Activated T-helper 1 cell treated with Interleukin-2 at 50 U/mL for 16 hours (primary cell): ENCODE measurements at places on chromosomes 3 and 15.

- DNase-seq, result no peak
Observed at GRCh38 chr3:171778493-171778892, 31.8 kb downstream of the PLD1 start.

DNA sequence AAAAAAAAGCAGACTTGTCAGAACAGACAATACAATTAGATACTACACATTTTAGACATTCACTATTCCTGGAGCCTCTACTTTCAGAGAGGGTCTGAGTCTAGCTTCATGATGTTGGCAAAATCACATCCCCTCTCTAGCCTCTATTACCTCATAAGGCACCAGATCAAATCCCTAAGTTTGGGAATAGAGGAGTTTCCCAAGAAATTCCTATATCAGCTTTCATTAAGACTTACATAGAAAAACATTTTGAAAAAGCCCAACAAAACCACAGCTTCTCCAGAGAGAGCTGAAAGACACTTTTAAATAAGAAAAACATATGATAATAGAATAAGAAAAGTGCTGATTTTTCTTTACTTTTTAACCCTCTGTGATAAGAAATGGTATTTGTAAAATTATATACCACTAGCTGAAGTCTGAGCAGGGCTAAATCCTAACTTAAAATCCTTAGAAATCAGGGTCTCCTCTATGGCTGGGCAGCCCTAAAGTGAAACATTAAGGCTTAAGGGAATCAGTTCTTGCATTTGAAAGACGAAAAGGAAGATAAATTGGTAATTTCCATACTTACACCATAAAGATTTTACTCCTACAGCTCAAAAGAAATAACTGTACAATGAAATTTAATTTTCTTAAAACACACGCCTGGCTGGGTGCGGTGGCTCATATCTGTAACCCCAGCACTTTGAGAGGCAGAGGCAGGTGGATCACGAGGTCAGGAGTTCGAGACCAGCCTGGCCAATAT lies 4.3 kb downstream of the TBC1D2B start:
- DNase-seq, result no peak

- no peak for DNase-seq
Observed at GRCh38 chr3:27147215-27147614, 222.0 kb downstream of the NEK10 start.

- DNase-seq, result no peak
Observed at GRCh38 chr3:164479978-164480377, 598.3 kb downstream of the SI start.

- no peak for DNase-seq
Observed at GRCh38 chr3:53880396-53881345, 1.3 kb downstream of the ACTR8 start.

GRCh38 chr3:14266361-14266760 lies 87.7 kb downstream of the LSM3 start:
- DNase-seq, result no peak

DNA sequence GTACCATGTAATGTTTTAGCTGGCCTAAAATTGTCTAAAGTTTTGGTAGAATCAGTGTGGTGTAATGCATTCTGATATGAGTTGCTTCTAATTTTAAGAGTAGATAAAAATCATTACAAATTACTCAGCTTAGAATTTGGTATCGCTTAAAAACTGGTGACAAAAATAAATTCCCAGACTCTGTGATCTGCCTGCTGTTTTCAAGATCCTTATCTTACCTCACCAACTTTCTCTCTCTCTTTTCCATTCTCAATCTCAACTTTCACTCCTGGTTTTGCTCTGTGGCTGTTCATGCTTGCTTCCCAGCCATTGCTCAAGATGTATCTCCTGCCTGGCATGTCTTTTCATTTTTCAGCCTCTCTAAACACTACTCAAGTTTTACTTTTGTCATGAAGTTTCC lies 45.7 kb downstream of the TCF12 start:
- no peak for DNase-seq

- no peak for DNase-seq
Observed at GRCh38 chr3:161266731-161267150, 45.6 kb downstream of the NMD3 start.

DNA sequence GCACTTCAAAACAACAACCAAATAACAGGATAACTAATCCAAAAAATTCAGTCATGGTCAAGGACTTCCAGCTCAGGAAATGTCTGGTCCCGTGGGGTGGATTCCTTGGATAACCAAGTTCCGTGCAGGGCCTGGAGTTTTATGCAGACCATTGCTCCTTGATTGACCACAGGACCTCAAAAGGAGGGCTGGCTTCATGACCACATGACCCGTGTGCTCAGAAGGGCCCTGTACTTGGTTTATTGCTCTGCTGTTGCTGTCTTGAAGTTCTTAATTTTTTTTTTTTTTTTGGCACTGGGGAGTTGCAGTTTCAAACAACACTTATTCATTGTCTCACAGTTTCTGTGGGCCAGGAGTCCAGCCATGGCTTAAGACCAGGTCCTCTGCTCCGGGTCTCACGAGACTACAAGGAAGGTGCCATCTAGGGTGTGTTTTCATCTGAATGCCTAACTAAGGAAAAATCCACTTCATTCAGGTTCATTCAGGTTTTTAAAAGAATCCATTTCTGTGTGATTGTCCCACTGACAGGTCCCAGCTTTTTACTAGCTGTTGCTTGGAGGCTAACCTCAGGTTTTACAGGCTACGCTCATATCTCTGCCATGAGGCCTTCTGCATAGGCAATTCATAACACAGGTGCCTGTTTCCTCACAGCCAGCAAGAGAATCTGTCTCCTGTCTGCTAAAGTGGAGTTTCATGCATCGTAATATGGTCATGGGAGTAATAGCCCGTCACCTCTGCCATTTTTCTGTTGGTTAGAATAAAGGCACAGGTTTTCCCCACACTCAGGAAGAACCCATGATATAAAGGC lies 65.3 kb downstream of the FLNB start:
- DNase-seq, result no peak

- DNase-seq, result no peak
Observed at GRCh38 chr3:101632586-101632985, 44.3 kb downstream of the ZBTB11 start.

DNA sequence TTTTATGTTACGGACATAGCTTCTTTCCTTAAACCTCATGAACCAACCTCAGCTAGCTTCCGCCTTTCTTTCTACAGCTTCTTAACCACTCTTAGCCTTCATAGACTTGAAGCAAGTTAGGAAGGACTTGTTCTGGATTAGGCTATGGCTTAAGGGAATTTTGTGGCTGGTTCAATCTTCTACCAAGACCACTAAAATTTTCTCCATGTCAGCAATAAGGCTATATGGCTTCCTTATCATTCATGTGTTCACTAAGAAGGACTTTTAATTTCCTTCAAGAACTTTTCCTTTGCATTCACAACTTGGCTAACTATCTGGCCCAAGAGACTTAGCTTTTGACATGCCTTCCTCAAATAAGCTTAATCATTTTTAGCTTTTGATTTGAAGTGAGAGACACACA lies 24.5 kb downstream of the CCPG1 start:
- DNase-seq, result no peak

DNA sequence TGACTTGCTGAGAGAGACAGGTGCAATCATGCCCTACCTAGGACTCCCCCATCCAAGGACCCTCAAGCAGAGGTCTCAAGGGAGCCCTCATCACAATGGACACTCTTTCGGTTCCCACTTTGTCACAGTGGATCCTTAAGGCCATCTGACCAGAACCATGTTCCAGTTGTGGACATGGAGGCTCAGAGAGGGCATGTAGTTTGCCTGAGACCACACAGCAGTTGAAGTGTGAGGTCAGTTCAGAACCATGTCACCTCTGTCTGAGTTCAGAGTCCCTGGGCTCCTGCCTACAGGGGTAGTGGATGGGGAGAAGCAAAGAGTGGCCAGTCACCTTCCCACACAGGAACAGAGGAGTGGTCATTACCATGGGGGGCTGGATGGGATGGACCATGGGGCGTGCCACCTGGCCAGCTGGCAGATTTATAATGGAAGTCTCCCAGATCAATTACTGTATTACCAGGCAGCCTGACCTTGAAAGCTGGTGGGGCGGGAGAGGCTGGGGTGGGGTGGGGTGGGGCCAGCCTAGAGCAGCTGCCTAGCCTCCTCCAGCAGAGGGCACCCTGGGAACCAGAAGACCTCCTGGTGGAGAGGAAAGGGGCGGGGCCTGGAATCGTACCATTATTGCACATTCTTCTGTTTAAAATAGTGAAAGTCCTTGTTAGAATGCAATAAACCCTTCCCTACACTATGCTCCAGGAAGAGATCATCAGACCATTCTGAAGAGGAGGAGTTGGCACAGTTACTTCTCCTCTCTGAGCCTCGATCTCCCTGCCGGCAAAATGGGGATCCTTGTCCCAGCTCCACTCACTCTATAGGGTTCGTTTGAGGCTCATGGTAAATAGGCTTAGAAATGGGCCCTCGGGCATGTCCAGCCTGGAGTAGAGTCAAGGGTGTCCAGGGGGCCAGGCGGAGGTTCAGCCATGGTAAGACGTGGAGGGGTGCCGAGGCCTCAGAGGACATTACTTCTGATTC lies 26.9 kb upstream of the LINGO1 start:
- DNase-seq, result no peak

DNA sequence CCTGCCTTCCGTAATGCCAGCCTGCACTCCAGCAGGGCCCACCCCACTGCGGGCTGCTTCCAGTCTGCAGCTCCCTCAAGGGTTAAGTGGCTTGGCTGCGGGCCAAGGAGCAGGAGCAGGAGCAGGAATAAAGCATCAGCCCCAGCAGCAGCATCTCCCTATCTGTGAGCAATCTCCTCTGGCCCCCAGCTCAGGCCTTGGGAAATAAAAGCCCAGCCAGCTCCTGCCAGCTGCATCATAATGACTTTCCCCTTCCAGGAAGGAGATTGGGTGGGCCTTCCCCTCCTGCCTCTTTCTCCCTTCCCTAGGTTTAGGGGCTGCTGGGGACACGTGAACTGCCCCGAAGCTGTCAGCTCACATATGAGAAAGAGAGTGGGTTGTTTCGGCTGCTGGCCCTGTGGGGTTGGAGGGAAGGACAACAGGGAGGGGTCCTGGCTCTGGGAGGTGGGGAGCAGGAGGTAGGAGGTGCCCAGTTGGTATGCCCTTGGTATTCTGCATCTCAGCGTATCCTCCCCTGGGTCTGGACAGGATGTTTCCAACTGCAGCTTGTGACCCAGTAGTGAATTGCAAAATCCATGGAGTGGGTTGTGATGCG lies 34.6 kb upstream of the FGD5 start:
- no peak for DNase-seq

DNA sequence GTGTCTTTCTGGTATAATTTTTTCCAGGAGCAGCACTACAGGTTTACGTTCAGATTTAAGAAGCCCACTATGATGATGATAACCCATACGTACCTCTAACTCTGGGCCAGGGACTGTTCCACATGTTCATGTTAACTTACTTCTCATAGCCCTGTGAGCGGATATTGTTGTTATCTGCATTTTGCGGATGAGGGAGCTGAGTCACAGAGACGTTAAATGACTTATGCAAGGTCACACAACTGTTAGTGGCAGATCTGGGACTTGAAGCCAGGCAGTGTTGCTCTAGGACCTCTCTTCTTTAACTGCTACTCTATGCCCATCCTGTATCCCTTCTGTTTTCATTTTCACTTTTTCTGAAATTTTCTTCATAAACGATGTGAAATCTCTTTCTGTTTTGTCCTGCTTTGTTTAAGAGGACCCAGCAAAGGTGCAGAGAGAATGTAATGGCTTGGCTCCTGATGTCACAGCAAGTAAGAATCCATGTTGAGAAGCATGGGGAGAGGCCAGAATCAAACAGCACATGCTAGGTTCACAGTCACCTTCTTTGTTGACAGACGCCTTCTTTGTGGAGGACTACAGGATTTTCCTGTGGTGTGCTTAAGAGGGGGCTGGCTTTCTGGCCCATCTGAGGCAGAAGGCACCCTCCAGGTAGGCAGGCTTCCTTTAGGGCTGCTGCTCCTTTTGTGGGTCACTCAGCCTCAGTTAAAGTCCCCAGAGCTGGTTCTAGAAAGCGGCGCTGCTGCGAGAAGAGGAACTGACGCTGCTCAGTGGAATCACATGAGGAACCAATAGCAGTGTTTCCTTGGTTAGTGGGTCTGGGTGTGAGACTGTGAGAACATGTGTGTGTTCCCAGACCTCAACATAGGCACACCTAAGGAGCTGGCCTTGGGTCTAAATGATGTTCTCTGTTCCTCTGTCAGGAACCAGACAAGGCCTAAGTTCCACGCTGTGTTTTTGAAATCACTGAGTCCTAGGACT lies 121.6 kb downstream of the TMEM108 start:
- DNase-seq, result no peak

DNA sequence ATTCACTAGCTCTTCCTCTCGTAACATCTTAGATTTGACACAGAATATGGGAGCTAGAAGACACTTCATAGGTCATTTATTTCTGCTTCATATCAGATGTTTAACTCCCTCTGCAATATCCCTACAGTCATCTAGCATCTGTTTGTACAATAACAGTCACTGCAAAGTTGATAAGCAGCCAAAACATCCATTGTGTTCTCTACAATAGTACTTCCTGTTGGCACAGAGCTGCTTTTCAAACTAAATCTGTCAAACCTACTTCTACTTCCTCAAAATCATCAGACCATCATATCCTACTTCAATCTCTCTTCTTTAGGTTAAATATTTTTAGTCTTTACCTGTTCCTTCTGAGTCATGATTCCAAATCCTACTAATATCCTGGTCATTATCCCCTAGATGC lies 233.2 kb downstream of the FGF12 start:
- no peak for DNase-seq

DNA sequence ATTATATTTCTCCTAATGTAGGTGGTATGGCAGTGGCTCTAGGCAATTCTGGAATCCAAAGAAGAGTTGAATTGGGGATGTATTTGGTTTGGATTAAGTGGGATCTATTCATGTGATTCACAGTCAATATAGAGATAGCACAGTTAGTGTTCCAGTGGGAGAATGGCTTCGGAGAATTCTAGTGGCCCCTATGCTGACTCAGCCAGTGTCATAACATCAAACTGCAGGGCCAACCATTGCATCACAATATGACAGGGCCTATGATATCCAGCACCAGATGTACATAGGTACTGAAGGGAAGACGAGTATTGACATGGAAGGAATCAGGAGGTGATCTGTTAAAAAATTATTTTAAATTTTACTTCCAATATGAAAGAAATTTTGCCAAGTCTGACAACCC lies 302.8 kb upstream of the UBE2E2 start:
- no peak for DNase-seq

GRCh38 chr3:106212665-106213222 lies 343.9 kb upstream of the CBLB start:
- no peak for DNase-seq

DNA sequence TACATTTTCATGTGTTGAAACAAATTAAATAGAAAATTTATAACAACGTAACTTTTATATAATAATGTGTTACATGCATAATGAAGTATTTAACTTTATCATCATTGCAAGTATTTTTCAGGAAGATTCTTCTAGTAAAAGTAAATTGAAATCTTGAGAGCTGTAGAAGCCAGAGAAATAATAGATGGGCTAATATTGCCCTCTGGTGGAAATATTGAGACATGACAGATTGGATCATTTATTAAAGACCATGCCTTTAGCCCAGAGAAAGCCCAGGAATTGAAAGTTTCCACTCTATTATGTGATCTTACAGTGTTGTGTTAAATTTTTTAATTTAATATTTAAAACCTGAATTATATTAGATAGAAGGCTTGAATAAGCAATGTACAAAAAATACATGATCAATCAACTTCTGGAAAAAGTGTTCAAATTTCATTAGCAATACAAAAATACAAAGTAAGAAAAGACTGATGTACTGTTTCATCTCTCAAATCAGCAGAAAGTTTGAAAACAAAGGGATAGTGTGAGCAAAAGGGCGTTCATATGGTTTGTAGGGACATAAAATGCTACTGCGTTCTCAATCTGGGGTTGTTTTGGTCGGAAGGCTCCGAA lies 52.7 kb upstream of the SPTSSB start:
- no peak for DNase-seq
